Vagina (tissue), 2 donors: ENCODE measurements at places on chromosomes 7 and 10.
A peak's percentile ranks its signal among the peaks of the same experiment; 100 is the strongest.

- no peak for DNase-seq
- peak overlapping the region; percentile 30 for H3K4me3 ChIP-seq
- H3K36me3 ChIP-seq = no peaks in the 10 kb centered on the region
- H3K27ac ChIP-seq = no peak overlapping the region
- H3K27me3 ChIP-seq = no peaks in the 10 kb centered on the region
These were observed 96.5 kb upstream of the TARP start for GRCh38 chr7:38369816-38370493.

- H3K4me1 ChIP-seq = no peaks in the 10 kb centered on the region
- no peak overlapping the region for H3K27ac ChIP-seq
- no peak overlapping the region for H3K4me3 ChIP-seq
- DNase-seq = no peak
- no peaks in the 10 kb centered on the region for H3K27me3 ChIP-seq
These were observed 44.8 kb upstream of the SLC16A12 start for GRCh38 chr10:89580243-89580642.

- H3K4me1 ChIP-seq = peaks cover 48% of the 10 kb centered on the region
- peak; percentile 88 for DNase-seq
- no peaks in the 10 kb centered on the region for H3K36me3 ChIP-seq
- no peak overlapping the region for H3K4me3 ChIP-seq
These were observed 16.9 kb downstream of the SVIL start for GRCh38 chr10:29617880-29618340.

GRCh38 chr10:119041326-119041725, 11.8 kb downstream of the NANOS1 start:
- H3K27ac ChIP-seq = no peak overlapping the region
- no peaks in the 10 kb centered on the region for H3K4me1 ChIP-seq
- no peak for DNase-seq
- peaks cover 6% of the 10 kb centered on the region for H3K36me3 ChIP-seq
- H3K4me3 ChIP-seq = no peak overlapping the region
- no peaks in the 10 kb centered on the region for H3K27me3 ChIP-seq

- no peaks in the 10 kb centered on the region for H3K27me3 ChIP-seq
- no peaks in the 10 kb centered on the region for H3K4me1 ChIP-seq
- no peaks in the 10 kb centered on the region for H3K36me3 ChIP-seq
- no peak overlapping the region for H3K4me3 ChIP-seq
These were observed 68.9 kb upstream of the DNAAF5 start for GRCh38 chr7:657565-658119.

DNA sequence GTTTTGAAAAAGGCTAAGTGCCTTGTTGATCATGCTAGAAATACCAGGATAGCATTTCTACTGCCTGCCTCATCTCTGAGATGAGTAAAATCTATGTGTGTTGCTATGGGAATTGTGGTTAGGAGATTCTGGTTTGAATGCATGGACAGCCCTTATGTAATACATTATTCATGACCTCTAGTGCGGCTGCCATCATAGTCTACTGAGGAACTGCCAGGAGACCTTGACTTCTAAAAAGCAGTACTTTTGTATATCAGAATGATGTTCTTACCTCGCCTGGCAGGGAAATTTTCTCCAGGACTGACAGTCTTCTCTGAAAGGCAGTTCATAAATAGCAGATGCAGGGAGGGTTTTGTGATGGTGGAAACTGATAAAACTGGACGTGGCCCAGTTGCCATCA, 248.5 kb downstream of the NSUN6 start:
- H3K4me3 ChIP-seq = no peak overlapping the region
- H3K27me3 ChIP-seq = no peaks in the 10 kb centered on the region
- no peak for DNase-seq
- H3K27ac ChIP-seq = no peak overlapping the region
